A549 treated with Mapracorat at 1 μM for 4 hours (cell line): ENCODE measurements at places on chromosomes 3 and 15. TPM values are rescaled to one million over a fixed set of nuclear protein-coding genes. Genes with fewer than 3 reads are reported as not detected.

CCR5 gene
- not detected in 5 replicates for total RNA-seq

MASP1 gene
- total RNA-seq = not detected in 5 replicates

CXCR6 gene
- not detected in 5 replicates for total RNA-seq

CCDC39 gene
- not detected in 5 replicates for total RNA-seq

SAMMSON gene
- not detected in 5 replicates for total RNA-seq

HYAL3 gene
- 7.0 to 10.7 TPM (median 9.1 TPM) in 5 replicates for total RNA-seq

CRBN gene
- total RNA-seq = 22.2 to 33.0 TPM (median 29.8 TPM) in 5 replicates

ARHGAP31 gene
- 0.74 to 1.5 TPM (median 1.00 TPM) in 5 replicates for total RNA-seq

CSTA gene
- 0.93 to 1.4 TPM (median 1.1 TPM) in 5 replicates for total RNA-seq
